ENCODE measurements at places on chromosomes 3 and 15.

DNA sequence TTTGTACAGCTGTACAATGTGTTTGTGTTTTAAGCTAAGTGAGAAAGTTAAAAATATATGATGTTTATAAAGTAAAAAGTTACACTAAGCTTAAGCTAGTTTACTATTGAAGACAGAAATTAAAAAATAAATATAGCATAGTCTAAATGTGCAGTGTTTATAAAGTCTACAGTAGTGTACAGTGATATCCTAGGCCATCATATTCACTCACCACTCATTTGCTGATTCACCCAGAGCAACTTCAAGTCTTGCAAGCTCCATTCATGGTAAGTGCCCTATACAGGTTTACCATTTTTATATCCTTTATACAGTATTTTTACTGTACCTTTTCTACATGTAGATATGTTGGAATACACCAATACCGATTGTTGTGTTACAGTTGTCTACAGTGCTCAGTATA is 553.2 kb upstream of the TBL1XR1 start:
- DNase-seq = no peak

GRCh38 chr15:46589088-46589487 is 954.3 kb downstream of the SQOR start:
- DNase-seq = no peak

- DNase-seq = no peak
Observed at GRCh38 chr15:32852771-32853170, 135.0 kb downstream of the GREM1 start.

DNA sequence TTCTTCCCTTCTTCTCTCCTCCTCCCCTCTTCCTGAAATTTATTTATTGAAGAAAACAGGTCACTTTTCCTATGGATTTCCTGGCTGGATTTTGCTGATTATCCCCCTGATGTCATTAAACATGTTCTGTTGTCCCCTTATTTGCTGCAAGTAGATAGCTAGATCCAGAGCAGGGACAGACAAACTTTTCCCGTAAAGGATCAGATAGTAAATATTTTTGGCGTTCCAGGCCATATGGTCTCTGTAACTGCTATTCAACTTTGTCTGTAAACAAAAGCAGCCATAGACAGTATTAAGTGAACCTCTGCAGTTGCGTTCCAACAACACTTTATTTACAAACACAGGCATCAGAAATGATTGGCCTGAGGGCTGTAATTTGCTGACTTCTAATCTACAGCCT is 241.3 kb downstream of the NEK10 start:
- DNase-seq = no peak

Measured in esophagus squamous epithelium (tissue), 5 donors.